ENCODE measurements at places on chromosomes 6 and 20.

DNA sequence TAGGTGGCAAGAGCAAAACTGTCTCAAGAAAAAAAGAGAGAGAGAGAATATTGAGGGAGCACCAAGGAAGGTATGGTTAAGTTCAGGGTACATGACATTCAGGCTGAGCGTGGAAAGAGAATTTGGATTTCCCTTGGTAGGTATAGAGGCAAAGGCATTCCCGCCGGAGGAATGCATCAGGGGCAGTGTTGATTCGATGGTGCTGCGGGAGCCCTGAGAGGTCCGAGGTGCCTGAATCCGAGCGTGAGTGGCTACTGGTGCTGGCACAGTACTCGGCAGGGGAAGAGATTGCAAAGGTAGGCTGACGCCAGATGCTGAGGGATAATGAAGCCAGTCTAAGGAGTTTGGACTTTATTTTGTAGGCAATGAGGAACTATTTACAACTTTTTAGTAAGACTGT lies 20.0 kb downstream of the BMP6 start:
- no peak for DNase-seq

DNA sequence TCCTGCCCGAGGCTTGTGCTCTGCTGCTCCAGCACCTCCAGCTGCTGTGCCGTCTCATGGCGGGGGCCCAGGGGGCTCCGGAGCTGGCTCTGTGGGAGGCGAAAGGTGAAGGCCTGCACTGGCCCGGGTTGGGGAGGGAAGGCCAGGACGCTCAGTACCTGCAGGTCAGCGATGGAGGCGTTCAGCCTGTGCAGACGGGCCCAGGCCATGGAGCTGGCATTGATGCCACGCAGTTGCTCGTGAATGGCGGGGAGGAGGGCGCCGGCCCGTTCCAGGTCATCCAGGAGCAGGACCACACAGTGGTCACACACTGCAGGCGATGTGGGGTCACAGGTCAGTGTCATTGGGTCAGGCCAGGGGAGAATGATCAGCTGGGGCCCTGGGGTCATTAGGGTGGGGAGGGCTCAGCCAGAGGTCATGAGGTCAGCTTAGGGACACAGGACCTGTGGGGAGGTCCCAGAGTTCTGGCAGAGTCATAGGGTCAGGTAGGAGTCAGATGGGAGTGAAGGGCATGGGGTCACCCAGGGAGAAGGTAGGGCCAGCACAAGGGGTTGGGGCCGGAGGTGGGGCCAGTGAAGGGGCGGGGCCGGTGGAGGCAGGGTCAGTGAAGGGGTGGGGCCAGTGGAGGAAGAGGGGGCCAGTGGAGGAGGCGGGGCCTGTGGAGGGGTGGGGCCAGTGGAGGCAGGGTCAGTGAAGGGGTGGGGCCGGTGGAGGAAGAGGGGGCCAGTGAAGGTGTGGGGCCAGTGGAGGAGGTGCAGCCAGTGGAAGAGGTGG lies 18.0 kb downstream of the ADRM1 start:
- DNase-seq, result no peak

- no peak for DNase-seq
Measured at GRCh38 chr6:125658759-125659431, 90.5 kb upstream of the HEY2 start.

- no peak for DNase-seq
Measured at GRCh38 chr20:33563788-33564187, 73.9 kb downstream of the CBFA2T2 start.

DNA sequence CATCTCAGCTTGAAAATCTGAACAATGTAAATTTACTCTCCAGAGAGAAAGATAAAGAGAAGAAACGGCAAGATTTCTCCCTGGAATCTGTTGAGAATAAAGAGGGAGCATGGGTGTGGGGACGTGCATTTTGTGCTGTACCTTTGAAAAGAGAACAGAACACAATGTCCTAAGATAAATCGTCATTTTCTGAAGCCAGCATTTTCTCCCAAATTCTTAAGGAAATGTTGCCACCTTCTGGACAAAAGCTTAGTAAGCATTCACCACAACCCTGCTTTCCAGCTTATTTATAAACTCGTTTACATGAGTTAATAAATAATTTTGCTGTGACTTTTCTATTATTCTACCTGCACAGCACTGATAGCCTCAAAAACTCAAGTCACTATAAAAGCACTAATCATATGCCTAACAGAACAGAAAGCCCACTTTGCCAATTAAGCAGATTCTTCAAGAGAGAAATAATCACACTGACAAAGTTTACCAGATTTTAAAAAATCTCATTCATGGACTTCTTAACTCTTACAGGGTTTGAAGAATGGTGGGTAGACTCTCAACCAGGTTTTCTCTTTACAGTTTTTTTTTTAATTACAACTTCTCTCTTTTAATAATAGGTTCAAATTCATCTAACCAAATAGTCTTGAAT lies 155.8 kb downstream of the MBOAT1 start:
- no peak for DNase-seq

DNA sequence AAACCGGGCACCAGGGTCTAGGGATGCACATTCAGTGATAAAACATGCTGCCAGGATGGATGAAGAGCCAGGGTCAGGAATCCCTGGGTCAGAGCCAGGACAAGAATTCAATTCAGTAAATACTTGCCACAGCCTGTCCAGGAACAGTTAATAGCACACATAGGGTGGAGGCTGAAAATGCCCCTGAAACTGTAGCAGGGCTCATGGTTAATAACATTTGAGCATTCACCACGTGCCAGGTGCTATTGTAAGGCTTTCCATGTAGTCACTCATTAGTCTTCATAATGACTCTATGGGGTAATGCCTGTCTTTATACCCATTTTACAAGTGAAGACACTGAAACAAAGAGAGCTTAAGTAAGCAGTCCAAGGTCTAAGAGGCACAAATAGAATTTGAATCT lies 296.3 kb downstream of the LRFN2 start:
- no peak for DNase-seq

DNA sequence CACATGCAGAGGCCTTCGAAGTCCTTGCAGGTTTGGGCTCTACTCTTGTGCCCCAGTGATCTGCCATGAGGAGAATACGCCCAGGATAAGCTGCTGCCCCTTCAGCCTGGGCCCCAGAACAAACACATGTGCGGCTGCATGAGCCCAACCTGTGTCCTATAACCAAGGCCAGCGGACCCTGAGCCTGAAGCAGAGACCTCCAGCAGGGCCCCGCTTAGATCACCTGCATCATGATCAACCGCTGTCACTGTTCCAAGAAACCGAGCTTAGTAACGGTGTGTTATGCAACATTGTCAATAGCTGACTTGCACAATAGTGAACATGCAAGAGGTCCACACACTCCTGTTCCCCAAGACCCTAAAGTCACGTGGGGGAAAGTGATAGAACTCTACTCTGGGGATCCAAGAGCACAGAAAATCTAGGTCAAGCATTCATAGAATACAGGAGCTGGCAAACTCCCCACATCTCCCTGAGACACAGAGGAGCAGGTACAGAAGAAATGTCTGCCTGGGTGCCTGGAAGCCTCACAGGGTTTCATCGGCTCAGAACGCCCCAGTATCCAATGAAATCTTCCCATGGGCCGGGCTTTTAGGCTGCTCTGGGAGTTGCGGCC lies 136.2 kb downstream of the BMP7 start:
- no peak for DNase-seq

DNA sequence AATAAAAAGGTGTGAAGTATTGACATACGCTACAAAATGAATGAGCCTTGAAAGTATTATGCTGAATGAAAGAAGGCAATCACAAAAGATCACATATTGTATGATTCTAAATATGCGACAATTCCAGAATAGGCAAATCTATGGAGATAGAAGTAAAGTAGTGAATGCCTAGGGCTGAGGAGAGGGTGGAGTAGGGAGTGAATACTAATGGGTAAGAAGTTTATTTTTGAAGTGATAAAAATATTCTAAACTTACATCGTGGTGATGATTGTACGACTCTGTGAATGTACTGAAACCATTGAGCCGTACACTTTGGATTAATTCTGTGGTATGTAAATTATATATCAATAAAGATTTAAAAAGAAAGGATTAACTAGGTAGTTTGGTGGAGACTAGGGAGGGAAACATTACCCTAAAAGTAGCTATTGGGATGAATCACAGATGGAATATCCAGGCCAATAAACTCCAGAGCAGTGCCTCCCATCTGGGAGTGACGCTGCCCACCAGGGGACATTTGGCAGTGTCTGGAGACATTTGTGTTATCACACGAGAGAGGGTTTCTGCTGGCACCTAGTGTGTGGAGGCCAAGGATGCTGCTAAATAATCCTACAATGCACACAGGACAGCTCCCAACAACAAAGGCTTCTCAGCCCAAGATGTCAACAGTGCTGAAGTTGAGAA lies 214.2 kb upstream of the PCSK2 start:
- DNase-seq, result no peak

DNA sequence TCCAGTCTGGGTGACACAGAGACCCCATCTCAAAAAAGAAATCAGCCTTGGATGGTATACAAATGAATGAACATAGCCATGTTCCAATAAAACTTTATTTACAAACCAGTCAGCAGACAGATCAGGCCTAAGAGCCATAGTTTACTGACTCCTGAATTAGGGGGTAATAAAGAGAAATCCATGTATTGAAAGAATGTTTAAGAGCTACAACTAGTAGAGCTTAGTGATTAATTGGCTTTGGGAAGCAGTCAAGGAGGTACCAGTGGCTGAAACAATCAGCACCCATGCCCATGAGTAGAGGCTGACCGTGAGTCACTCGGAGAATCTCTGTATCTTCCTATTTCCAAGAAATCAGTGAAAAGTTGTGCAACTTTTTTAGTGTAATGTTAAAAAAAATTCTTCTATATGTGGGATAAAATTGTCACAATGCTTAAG lies 223.6 kb upstream of the RREB1 start:
- DNase-seq, result no peak

DNA sequence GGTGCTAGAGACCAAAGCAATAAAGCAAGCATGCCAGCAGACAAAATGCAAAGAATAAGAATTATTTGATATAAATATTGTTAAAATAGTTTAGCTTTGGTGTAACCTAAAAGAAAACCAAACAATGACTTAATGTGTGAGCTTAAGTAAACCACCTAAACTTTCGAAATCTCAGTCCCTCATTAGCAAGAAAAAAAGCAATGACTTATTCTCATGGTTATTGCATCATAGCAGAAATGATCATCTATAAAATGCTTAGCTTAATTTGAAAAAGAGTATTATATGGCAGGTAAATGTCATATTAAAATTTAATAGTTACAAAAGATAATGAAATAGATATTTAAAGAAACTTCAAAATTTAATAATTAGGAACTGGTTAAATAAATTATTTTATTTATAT lies 1395.7 kb upstream of the EYS start:
- no peak for DNase-seq

DNA sequence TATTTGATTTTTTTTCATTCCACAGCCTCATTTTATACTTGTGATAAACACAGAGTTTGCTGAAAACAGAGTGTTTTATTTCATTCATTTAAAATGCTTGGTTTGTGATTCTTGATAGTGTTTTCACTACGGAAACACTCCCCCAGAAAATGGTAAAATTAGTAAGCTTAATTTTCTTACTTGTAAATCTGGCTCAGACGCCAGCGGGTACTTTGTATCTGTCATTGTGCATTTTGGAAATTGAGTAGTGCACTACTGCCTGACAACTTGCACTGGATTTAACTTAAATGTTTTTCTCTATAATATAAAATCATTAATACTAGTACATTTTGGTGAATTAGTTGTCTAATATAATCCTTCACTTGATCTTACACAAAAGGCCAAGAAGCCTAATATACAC lies 37.0 kb upstream of the HINT3 start:
- DNase-seq, result no peak

GRCh38 chr6:81262656-81263055 lies 489.8 kb downstream of the TENT5A start:
- DNase-seq, result no peak

DNA sequence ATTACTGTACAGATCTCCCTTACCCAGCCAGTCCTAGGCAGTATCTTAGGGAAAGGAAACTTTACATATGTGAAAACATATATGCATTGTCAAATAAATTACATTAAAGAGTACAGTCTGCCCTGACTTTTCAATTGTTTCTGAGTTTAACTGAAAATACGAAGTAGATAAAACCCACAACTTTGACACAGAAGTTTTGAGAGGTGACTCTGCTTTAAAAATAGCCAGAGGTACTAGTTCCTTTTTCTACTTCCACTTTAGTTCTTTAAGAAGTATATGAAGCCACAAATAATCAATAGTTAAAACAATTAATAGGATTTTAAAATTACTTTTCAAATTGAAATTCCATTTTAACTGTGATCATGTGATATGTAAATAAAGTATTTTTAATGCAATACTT lies 62.9 kb downstream of the BMP5 start:
- DNase-seq, result no peak

DNA sequence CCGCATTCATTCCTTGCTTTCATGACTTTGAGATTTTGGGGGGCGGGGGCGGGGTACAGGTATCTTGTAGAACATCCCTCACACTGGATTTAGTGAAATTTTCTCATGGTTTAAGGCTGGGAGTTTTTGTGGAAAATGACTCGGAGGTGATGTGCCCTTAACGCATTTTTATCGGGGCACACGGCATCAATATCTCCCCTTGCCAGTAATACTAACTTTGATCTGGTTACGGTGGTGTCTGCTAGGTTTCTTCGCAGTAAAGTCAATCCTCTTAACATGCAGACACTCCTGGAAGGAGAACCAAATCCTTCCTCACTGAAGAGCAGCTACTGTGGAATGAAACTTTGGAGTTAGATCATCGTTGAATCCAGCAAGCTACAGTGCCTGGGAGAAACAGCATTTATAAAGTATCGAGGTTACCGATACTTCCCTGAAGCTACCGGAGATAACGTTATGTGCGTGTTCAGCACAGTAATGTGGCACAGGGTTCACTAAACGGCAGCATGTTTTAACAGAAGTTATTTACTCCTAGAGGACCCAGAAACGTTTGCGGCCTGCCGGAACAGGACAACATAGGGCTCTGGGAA lies 1.2 kb upstream of the DYNLRB1 start:
- no peak for DNase-seq

Data from hypothalamus (tissue), 51 donors.